ENCODE measurements at places on chromosomes 16 and 17.
A peak's percentile ranks its signal among the peaks of the same experiment; 100 is the strongest.

DNA sequence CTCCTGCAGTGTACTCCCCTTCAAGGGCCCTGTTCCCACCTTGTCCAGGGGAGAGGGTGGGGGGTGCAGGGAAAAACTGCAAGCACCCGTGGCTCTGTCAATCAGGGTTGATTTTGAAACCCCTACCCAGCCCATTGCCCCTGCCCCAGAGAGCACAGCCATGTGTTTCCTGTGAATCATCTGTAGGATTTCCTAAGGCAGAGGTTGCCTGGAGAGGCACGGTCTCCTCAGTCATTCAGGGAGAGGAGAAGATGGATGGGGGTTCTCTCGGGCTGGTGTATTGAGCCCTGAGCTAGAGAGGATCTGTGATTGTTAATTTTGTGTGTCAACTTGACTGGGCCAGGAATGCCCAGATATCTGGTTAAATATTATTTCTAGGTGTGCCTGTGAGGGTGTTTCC, 3.5 kb upstream of the AGRP start:
- DNase-seq = no peak

- no peak for DNase-seq
Measured at GRCh38 chr16:49493836-49494235, 120.2 kb downstream of the C16orf78 start.

DNA sequence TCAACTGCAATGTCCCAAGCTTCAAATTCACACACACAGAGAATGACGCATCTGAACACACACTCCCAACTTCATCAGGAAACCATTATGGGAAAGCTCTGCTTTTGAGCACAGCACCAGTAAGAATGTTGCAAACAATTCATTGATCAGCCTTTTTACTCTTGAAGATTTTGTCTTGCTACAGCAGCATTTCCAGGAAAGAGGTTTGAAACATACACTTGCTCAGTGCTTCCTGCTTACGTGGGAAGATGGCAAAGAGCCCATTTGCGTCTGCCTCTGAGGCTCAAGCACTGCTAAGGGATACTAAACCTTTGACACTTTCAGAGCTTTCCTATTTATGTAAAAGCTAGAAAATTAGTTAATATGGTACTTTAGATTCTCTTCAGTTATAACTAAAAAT, 77.2 kb upstream of the MON1B start:
- no peak for DNase-seq

GRCh38 chr17:44123356-44124117, at the start of gene HDAC5:
HDAC5 (minus strand) TSS chr17:44123641; CDS start chr17:44117515, 6,126 bp downstream.
- DNase-seq = peak; percentile 93

DNA sequence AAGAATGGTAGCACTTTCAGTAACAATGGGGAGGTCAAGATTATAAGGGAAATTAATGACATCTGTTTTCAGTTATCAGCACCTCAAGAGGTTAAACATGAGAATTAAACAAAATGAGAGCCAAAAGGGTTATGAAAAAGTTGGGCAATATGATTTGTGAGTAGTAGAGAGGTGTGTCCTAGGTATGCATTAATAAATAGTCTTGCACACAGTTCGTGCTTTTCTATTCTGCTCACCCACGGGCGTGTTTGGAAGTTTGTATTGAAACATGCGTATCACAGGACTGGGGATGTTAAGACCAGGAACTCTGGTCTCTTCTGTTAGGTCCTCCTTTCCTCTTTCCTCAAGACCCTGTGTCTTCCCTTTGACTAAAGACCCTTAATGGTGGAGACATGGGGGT, 6.0 kb downstream of the BPTF start:
- DNase-seq = no peak

DNA sequence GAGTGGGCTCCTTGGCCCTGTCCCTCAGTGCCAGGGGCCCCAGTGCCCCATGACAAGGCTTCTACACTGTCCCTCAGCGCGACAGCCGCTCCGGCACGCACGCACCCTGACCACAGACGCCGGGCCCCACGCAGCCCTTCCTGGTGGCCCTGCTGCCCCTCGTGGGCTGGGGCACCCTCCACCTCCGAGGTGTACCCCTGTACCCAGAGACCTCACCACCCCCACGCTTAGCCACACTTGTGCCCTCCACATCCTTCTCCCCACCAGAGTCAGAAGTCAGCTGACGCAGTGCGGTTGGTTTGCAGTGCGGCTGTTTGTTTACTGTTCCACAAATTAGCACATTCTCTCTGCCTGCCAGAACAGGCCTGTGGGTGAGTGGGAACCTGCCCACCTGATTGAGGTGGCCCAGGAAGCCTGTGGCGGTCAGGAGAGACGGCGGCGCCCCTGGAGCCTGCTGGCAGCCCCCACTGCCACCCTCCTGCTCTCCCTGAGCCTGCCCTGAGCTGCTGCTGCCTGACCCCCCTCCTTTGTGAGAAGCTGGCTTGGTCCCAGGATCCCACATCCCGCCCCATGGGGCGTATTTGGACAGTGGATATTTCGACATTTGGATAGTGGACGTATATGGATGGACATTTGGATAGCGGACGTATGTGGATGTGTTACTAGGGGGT, 38.0 kb upstream of the CDH15 start:
- DNase-seq = no peak

DNA sequence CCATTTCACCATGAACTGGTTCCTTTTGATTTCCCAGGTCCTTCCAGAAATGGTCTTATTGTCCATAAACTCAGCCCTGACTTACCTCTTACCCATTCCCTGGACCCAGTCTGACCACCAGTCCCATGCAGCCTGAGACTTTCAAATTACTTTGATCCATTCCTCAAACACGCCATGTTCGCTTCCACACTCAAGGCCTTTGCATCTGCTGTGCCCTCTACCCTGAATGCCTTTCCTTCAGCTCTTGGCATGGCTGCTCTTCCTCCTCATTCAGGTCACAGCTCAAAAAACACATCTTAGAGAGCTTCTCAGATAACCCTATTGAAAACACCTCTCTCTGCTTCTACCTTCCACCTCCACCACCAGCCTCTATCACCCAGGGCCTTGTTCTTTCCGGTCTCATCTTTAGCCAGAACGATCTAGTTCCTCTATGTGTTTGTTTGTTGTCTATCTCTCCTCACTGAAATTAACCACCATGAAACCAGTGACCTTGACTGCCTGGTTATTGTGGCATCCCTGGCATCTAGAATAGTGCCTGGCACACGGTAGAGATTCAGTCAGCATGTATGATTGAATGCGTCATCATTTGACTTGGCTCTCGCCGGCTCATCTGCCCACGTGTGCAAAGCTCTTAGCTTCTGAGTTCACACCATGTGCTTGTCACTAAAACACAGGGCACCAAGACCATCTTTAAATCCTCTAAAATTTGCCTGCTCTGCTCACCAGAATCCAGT, 12.8 kb downstream of the CRYM start:
- DNase-seq = no peak

- no peak for DNase-seq
Measured at GRCh38 chr16:83113811-83114210, 487.0 kb downstream of the CDH13 start.

DNA sequence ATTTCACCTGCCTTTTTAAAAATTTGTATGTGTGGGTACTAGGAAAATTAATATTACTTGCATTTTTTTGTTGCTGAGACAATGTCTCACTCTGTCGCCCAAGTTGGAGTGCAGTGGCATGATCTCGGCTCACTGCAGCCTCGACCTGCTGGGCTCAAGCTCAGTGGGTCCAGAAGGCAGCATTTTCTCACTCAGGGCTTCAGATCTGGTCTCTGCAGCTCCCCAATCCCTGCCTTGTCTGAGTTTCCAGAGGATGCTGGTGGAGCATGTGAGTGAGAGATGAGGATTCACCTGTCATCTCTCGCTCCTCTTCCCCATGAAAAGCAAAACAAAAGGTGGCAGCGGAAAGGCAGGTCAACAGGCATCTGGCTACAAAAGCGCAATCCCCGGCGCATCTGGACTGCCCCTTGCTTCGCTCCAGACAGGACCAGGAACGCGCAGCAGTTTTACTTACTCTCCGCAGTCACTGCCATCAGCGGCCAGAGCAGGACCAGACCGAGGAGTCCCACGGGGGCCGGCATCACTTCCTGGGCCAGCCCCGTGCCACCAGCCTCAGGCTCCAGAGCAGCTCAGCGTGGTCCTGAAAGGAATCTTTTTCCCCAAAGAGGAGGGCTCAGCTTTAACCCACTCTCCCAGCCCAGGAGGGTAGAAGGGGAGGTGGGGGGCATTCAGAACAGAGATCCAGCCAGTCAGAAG, 59.9 kb downstream of the LITAF start:
- DNase-seq = no peak

DNA sequence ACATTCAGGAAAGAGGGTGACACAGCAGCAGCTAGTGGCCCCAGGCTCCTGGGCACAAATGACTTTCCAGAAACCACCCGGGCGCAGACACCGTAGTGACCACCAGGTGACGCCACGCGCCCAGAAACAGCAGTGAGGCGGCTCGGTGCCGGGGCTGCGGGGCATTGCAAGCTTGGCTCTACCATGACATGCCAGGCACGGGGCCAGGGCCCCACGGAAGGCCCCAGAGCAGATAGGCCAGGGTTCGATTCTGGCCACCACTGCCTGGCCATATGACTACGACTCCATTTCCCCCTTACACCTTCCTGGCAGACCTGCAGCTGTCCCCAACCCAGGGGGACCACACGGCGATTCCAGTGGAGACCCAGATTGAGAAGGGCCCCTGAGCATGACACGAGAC, 6.7 kb downstream of the RHBDF1 start:
- peak; percentile 66 for DNase-seq

DNA sequence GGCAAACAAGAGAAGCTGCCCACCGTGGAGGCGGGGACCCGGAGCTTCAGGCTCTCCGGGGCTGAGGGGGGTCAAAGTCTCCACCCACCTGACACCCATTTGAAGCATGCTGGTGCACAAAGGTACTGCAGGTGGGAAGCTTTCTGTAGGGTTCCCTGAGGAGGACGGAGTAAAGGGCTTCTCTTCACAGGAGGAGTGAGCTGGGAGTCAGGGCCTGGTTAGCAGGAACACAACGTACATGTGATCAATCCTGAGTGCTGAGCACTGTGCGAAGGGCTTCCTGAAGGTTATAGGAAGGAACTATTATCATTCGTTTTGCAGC, 252.9 kb upstream of the RPL38 start:
- DNase-seq = no peak

- no peak for DNase-seq
Measured at GRCh38 chr16:12434567-12434966, 369.1 kb downstream of the CPPED1 start.

- no peak for DNase-seq
Measured at GRCh38 chr16:4098501-4098900, 17.7 kb downstream of the ADCY9 start.

DNA sequence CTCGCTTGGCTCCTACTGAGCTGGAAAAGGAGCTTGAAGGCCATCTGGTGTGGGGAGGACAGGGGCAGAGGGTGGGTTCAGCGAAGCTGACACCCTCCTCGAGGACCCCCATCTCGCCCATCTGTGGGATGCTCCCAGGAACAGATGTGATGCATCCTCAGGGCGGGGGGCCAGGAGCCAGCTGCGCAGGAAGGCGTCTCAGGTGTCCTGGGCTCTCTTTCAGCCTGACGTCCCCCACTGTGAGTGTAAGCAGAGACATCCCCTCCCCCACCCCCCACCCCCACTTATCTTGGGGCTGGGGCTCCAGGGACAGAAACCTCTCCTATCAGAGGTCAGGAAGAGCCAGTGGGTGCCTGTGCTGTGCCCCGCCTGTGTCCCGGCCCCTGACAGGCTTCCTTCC, 16.2 kb downstream of the KIF19 start:
- DNase-seq = no peak

- DNase-seq = no peak
Measured at GRCh38 chr16:29730649-29731048, 15.1 kb downstream of the C16orf54 start.

GRCh38 chr17:34843682-34844081, 117.6 kb downstream of the CCT6B start:
- no peak for DNase-seq

DNA sequence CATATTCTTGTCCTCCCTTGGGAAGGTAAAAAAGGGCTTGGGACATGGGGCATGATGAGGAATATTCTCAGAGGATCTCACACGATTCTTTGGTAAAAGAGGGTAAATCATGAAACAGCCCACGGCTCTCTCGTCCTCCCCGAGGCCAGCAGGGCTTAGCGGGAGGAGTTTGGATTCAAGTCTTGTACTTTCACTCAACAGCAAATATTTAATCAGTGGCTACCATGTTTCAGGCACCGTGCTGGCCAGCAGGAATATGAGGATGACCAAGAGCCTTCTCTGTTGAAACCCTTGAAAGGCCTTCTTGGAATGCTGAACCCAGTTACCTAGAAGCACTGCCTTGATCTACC, 8.8 kb downstream of the MAP3K14 start:
- DNase-seq = no peak

DNA sequence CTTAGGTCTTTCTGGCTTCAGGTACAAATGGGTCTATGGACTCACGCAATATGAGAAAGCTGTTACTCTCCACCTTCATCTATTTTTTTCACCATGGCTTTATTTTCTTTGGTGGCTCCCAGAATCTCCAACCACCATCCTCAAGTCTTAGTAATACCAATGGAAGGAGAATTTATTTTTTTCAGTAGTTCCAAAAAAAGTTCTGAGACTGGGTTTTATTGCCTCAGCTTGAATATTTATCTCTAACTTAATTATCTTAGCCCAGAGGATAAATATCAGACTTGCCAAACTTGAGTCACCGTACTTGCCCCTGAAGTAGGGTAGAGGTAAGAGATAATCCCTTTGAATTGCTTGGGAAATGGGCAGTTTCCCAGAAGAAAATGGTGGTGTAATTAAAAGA, 23.2 kb upstream of the CACNG3 start:
- no peak for DNase-seq
